Activated CD4-positive, alpha-beta T cell treated with anti-CD3 and anti-CD28 coated beads for 36 hours (primary cell): ENCODE measurements at places on chromosomes 1 and 21. TPM values are rescaled to one million over a fixed set of nuclear protein-coding genes. Genes with fewer than 3 reads are reported as not detected.

DNA sequence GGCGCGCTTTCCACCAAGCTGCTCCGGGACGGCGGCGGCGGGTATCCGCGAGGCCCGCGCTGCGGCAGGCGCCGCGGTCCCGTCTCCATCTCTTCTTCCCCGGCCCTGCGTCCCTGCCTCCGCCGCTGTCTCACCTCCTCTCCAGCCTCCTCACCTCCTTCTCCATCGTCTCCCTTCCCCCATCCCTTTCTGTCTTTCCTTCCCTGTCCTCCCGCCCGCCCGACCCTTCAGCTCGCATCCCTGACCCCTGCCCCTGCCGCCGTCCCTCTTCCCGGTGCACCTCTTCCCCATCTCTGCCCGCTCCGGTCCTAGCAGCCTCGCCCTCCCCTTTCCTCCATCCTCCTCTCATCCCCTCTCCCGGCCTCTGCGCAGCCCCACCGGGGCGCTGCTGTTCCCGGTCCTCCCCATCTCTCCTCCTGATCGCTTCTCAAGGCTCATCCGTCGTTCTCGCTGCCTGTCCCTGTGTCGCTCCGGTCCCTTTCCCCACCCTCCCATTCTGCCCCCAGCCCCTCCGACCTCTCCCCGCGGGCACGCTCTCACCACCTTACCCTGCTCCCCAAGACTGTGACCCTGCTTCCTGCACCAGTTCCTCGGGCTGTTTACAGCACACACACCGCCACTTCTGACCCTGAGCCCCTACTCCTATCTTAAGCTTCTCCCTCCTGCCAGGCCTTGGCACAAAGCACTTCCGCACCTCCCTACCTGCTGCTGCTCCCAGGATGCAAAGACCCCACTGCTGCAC is 760 bp upstream of the NPHP4 start:
- H3K27ac ChIP-seq: peak overlapping the region; percentile 96
- DNase-seq: peak; percentile 52
- peak overlapping the region; percentile 97 for H3K4me3 ChIP-seq
- no peaks in the 10 kb centered on the region for H3K27me3 ChIP-seq

DNA sequence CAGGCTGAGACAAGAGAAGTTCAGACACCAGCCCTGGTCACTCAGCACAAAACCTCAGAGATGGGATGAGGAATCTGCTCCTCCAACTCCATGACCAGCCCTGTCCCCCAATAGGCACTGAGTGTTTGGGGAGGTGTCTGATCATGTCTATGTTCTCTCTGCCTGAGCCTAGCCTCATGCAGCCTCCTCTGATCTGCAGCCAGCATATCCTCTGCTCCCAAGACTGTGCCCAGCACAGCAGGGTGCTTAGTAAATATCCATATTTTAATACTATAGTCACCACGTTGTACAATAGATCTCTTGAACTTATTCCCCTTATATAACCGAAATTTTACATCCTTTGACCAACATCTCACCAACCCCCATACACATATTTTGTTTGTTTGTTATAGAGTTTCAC is 202.9 kb downstream of the MATN1 start:
- DNase-seq: no peak
- no peak overlapping the region for H3K4me3 ChIP-seq
- H3K36me3 ChIP-seq: no peaks in the 10 kb centered on the region
- no peaks in the 10 kb centered on the region for H3K4me1 ChIP-seq

DNA sequence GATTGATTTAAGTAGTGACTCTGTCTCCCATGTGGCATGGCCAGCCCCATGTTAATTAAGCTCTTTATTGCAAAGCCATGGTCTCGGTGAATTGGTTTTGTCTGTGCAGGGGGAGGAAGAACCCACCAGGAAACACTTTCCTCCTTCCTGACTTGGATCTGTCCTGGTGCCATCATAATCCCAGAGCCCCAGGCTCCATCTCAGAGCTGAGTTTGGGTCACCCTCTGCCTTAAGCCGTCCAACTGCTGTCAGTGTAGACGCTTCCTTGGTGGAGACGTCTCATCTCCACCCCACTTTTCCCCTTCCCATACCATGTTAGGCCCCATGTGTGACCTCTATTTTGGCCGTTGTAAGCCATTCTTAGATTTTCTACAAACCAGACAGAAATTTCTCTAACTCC is 36.0 kb upstream of the COL6A2 start:
- H3K36me3 ChIP-seq: no peaks in the 10 kb centered on the region
- H3K4me3 ChIP-seq: no peak overlapping the region
- H3K27ac ChIP-seq: no peak overlapping the region
- peaks cover 22% of the 10 kb centered on the region for H3K4me1 ChIP-seq
- peaks cover 32% of the 10 kb centered on the region for H3K27me3 ChIP-seq
- DNase-seq: no peak

- peaks cover 58% of the 10 kb centered on the region for H3K4me1 ChIP-seq
- peak overlapping the region; percentile 55 for H3K4me3 ChIP-seq
- peak; percentile 66 for DNase-seq
- peaks cover 31% of the 10 kb centered on the region for H3K36me3 ChIP-seq
- no peaks in the 10 kb centered on the region for H3K27me3 ChIP-seq
- H3K27ac ChIP-seq: peak overlapping the region; percentile 87
These were observed 53.1 kb downstream of the S100B start for GRCh38 chr21:46551636-46552241.

LORICRIN gene
- not detected for total RNA-seq

SLC45A3 gene
- total RNA-seq: 0.32 TPM
